GDM1 (cell line): ENCODE measurements at places on chromosomes 16 and 17.

- no peak for DNase-seq
These were observed 56.4 kb downstream of the BRIP1 start for GRCh38 chr17:61806936-61807335.

GRCh38 chr17:79907850-79908249 lies 68.6 kb upstream of the CBX4 start:
- DNase-seq = no peak

GRCh38 chr17:9200699-9201359 lies 179.5 kb downstream of the NTN1 start:
- DNase-seq = no peak

- DNase-seq = peak; percentile 40
These were observed 747 bp downstream of the ATXN7L3 start for GRCh38 chr17:44198721-44199552.

DNA sequence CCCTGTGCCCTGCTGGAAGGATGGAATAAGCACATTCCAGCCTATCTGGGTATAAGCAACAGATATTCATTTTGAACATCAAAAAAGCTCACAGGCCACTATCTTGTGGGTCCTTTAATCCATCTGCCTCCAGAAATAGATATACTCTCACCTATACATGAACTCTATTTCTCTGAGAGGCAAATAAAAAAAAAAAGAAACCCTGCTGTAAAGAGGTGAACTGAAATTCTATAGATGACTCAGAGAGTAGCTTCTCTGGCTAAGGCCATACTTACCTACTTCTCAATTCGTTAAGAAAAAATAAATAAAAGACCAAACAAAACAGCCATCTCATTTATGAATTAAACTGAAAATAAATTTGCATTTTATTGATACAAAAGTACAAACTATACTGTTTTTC lies 86.3 kb downstream of the DYNLRB2 start:
- no peak for DNase-seq

- no peak for DNase-seq
These were observed 100.7 kb downstream of the HIC1 start for GRCh38 chr17:2155573-2155972.

DNA sequence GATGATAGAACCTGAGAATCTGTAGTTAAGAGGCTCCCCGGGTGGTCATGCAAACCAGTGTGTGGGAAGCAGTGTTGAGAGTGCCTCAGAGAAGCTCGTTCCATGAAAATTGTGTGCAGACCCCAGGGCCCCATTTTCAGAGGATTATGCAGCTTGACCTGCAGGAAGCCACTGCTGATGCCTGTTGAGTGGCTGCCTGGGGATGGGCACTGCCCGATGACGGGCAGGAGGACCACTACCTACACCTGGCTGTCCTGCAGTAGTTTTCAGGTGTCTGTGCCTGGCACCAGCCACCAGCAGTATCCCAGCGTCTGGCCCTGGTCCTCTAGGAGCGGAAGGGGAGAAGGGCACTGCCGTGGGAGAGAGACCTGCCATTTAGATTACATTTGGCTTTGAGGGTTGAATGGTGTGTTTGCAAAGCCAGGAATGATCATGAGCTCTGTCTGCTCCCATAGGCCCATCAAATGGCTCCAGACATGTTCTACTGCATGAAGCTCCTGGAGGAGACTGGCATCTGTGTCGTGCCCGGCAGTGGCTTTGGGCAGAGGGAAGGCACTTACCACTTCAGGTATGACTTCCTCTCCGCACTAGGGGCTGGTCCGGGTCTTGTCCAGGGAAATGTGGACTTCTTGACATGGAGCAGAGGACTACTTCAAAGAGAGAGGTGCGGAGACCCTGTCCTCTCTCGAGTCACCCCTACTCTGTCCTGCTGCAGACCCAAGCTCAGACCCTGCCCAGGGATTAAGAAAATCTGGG lies 42.5 kb downstream of the GPT2 start:
- no peak for DNase-seq

- no peak for DNase-seq
These were observed 2.2 kb downstream of the SLC12A3 start for GRCh38 chr16:56866955-56867830.

GRCh38 chr16:1220098-1220728 lies 4.9 kb downstream of the TPSG1 start:
- no peak for DNase-seq

DNA sequence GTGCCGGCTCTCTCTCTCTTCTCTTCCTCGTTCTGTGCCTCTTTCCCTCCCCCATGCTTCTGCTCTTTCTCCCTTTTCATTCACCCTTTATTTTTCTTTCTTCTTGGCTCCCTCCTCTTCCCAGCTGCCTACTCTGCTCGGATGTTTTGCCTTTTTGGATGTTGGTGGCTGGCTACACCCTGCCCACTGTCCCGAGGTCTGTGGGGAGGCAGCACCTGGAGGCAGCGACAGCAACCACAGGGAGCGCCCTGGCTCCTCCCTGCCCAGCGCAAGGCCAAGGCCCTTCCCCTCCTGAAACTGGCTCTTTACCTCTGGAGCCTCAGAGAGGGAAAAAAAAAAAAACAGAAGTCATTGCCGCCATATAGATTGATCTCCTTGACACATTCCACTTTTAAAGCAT lies 20.0 kb downstream of the CLUAP1 start:
- no peak for DNase-seq

DNA sequence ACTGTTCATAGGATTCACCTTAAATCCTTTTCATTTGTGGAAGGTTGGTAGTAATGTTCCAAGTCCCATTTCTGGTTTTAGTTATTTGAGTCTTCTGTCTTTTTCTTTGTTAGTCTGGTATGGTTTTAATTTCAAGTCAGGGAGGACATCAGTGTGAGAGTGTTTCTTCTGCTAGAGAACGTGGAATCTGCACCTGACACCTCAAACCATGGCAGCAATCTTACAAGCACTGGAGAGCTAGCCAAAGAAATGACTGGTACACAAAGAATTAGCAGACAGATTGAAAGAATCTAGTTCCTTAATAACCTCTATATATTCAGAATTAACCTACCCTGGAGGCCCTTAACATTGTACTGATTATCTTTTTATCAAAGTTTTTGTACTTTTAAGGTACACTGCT lies 50.2 kb downstream of the CHCT1 start:
- DNase-seq = no peak

DNA sequence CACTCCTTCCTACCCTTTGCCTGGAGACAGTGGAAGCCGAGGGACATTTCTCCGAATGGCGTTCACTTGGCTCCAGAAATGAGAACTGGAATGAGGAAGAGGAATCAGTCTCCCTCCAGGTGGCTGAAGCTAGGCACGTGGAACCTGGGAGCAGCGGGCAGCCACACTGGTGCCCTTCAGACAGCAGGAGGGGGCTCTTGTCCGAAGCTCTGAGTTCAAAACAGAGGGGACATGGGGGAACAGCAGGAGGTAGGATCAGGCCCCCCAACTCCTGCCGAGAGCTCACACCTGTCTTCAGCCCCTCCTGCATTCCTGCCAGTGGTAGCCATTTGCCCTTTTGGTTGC lies 41.5 kb downstream of the TMEM235 start:
- DNase-seq = no peak
